ENCODE measurements at places on chromosomes 13 and 19.

DNA sequence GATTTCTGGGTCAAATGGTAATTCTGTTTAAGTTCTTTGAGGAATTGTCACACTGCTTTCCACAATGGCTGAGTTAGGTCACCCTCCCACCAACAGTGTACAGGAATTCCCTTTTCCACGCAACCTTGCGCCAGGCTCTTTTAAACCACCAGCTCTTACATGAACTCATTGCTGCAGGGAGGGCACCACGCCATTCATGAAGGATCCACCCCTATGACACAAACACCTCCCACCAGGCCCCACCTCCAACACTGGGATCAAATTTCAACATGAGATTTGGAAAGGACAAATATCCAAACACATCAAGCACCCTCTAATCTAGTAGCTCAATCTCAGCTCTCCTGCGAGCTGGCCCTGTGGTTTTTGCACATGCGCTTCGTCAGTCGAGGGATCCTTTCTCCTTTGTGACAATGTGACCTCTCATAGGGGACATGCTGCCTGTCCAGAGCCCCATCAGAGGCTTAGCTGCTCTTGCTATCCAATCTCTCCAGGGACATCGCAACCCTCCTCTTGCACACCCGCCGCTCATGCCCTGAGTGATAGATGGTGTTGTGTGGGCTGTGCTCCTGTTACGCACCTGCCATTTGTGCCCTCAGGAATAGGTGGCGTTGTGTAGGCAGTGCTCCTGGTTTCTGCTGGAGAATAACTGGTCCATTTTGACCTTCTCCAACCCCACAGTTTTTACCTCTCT is 328.0 kb downstream of the UQCRFS1 start:
- DNase-seq, result no peak

DNA sequence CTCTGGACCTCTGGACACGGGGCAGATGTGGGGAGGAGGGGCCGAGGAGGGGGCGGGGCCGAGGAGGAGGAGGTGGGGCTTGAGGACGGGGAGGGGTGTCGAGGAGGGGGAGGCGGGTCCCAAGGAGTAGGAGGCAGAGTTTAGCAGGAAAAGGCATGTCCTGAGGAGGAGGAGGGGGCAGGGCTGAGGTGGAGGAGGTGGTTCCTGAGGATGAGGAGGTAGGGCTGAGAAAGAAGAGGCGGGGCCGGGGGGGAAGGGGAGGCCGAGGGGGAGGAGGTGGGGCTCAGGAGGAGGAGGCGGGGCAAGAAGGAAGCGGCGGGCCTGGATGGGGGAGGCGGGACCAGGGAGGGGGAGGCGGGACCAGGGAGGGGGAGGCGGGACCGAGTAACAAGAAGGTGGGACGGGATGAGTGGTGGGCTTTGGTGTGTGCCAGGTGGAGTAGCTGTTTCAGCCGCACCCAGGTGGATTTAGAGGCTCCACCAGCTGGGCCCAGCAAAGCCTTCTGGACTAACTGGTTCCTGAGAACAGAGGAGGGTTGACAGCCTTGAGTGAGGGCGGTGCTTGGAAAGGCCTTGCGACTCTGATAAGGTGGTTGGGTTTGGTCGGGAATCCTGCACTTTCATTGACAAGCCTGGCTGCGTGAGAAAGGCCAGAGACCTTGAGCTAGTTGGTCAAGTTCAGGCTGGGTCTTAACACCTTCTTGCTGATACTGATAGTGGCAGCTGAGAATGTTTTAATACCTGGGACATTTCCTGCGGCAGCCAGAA is 7.7 kb downstream of the TECR start:
- peak; percentile 99 for DNase-seq

DNA sequence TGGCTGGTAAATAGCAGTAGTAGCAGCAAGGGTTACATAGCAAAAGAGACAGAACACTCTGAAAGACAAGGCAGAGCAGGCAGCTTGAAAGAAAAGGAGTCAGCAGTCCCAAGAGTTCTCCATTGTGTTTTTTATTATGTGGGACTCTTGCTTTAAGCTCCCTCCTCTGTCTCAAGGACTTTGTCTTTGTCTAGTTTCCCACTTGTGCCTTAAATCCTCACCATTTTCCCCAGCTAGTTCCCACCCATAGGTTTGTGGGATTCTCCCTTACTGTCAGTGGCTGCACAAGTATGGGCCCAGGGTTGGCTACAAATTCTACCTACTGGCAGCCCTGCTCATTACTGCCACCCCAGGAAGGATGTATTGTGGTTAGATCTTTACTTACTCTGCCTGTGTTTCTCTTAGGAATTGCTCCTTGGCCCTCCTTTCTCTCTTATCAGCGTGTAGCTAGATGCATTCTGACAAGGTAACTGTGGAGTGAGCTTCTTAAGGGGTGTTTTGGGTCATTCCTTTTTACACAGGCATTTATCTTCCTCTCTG is 413.4 kb upstream of the PCDH9 start:
- peak; percentile 69 for DNase-seq

DNA sequence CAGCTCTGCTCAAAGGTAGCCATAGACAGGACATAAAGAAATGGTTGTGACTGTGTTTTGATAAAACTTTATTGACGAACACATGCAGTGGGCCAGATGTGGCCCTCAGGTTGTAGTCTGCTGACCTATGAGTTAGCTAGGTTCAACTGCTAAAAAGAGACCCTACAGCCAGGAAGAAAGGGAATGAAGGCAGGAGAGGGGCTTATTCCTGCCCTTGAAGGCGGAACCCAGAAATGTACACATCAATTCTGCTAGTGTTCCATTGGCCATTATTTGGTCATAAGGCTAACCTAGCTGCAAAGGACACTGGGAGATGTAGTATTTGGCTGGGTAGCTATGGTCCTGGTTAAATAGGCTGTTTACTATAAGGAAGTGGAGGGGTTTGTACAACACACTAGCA is 18.0 kb downstream of the APBA3 start:
- DNase-seq, result peak; percentile 65

GRCh38 chr13:27226991-27227390 is 24.4 kb upstream of the RPL21 start:
- no peak for DNase-seq

- peak; percentile 79 for DNase-seq
Observed at GRCh38 chr13:75550159-75550567, 572 bp downstream of the UCHL3 start.

- DNase-seq, result peak; percentile 66
Observed at GRCh38 chr13:111007209-111007608, 92.3 kb upstream of the ANKRD10 start.

DNA sequence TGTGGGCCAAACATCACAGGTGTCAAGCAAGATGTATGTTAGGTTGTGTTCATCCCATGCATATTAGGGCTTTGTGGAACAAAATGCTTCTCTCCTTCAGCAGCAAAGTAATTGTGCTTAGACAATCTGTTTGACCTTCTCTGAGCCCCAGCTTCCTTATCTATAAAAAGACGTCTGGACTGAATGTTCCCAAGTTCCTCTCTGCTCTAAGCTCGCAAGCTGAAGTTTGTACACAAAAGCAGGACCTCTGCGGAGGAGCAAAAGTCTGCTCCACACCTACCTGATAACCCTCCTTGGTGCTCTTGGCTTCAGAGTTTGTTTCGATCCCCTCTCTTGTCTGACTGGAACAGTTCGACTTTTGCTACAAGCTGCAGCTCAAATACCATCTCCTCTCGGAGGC is 95.7 kb upstream of the UBL3 start:
- DNase-seq, result peak; percentile 1

DNA sequence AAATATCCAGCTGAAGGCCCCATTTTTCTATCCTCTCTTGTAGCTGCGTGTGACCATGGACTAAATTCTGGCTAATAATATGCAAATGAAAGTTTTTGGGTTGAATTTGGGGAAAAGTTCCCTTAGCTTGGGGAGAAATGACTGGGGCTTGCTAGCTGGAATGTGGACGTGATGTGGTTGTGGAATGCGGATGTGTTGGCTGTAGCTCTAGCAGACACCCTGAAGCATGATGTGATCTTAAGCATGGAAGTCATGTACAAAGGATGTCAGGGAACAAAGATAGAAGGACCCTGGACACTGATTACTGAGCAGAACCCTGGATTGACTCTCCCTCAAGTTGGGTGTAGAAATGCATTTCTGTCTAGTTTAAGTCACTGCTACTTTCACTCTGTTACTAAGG is 25.4 kb upstream of the SCEL start:
- DNase-seq, result no peak

DNA sequence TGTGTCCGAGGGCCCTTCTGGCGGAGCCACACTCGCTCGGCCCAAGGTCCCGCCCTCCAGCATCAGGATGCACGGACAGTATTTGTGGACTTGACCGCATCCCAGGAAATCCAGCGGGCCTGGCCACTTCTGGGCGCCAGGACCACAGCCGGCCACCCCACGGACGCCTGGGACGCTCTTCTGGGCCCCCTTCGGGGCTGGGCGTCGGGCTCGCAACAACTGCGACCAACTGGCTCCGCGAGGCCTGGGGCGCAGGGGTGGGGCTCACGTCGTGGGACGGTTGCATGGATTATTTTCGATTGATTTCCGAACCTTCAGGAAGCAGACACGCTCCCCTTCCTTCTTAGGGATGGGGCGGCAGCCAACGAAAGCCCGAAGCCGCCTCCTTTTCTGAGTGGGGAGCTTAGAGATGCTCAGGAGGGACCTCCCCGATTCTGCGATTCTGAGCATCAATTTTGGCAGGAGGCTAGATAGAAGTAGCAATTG is 521 bp upstream of the NUP58 start:
- no peak for DNase-seq

- no peak for DNase-seq
Observed at GRCh38 chr19:47176627-47177090, 46.0 kb downstream of the SAE1 start.

- no peak for DNase-seq
Observed at GRCh38 chr19:3978145-3978544, 7.1 kb downstream of the EEF2 start.

GRCh38 chr19:51407511-51408131 is 9.8 kb downstream of the SIGLEC10 start:
- peak; percentile 83 for DNase-seq

GRCh38 chr19:2602391-2603181 is 99.9 kb downstream of the GNG7 start:
- no peak for DNase-seq
